ENCODE measurements at places on chromosomes 1 and 21.

GRCh38 chr1:57324388-57324787 is 99.5 kb downstream of the DAB1 start:
- no peak for DNase-seq

DNA sequence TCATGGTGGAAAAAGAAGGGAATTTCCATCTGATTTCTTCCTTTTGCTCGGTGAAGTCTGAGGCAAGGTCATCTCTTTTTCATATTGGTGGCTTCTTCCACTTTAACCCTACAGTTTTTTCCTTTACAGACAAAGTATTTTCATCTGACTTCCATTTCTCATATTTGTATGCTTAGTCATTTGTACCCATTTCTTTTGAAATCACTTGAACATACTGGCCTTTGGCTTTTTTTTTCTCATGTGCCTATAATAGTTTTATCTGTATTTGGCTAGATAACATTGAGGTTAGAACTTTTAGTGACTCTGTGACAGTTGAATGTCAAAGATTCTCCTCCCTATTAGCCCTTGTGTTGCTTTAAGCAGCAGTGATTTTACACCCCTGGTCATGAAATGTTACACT is 27.7 kb downstream of the IL12RB2 start:
- no peak for DNase-seq

GRCh38 chr1:1229770-1230169 is 2.0 kb downstream of the SDF4 start:
- DNase-seq: no peak

- peak; percentile 14 for DNase-seq
Measured at GRCh38 chr1:162605225-162605927, 26.9 kb upstream of the DDR2 start.

- DNase-seq: no peak
Measured at GRCh38 chr21:46600978-46601377, 3.9 kb downstream of the S100B start.

GRCh38 chr1:93489756-93490155 is 41.8 kb downstream of the FNBP1L start:
- DNase-seq: no peak

DNA sequence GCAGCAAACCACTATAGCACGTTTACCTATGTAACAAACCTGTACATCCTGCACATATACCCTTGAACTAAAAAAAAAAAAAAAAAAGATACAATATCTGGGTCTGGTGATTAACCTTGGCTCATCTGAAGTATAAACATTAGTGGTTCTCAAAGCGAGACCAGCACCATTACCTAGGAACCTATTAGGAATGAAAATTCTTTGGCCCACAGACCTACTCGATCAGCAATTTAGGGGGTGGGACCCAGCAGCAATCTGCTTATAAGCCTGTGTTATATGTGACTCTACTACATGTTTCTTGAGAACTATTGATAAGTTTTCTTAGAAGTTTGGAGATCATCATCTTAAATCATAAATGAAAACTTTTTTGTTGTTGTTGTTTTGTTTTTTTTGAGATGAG is 9.7 kb upstream of the SPATA1 start:
- DNase-seq: no peak

GRCh38 chr1:78839704-78840277 is 166.7 kb downstream of the ADGRL4 start:
- peak; percentile 56 for DNase-seq

DNA sequence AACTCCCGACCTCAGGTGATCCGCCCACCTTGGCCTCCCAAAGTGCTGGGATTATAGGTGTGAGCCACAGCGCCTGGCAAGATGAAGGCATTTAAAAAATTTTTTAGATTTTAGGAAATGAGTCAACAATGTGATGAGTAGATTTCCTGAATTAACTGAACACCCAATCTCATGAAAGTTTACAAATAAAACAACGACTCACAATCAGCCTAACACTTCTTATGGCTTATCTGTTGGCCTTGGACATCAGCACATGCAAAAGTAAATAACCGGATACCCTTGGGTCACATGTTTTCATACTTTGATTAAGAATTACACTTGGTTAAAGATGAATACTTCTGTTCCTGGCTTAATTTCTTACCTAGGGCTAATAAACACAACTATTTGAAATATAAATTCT is 3.0 kb downstream of the GNG12 start:
- no peak for DNase-seq

DNA sequence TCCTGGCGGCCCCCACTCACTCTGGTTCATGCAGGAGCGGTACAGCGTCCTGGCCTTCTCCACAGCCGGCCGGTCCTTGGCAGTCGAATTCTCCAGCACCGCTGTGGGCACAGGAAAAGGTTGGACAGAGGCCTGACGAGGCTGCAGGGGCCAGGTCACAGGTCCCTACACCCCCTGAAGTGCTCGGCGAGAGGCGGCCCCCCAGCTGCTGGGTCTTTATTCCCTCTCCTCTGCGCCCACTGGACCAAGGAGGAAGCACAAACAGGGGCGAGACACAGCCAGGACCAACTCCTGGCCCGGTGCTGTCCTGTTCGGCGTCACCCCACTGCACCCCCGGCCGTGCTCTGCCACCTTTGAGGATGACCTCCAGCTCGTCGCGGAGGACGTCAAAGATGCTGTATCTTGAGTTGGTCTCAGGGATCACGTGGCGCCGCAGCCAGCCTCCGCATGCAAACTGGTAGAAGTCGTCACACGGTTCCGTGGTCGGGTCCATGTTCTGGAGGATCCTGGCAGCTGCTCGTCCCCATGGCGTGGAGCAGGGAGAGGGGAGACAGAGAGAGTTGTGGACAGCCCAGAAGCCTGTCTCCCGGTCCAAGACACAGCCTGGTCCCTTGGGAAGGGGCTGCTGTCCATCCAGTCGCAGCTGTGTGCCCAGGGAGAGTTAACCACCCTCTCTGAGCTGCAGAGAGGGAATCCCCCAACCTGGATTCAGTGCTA is 22.9 kb downstream of the PRXL2B start:
- DNase-seq: no peak

GRCh38 chr1:239250353-239251035 is 135.9 kb upstream of the CHRM3 start:
- no peak for DNase-seq

DNA sequence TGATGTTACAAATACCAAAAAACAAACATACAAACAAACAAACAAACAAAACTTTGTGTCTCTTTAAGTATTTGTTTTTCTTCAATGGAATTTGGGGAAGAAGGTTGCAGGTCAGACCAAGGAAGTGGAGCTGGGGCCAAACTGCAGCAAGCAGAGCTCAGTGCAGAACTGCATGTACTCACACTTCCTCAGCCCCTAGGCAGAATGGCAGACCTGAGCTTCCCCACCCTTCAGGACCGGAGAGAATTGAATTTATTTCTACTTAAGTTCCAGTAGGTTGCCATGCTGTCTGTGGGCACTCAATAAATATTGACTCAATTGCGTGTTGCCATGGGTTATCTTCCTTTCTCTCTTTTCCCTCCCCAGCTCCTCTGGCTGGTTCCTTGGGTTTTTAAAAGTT is 173.6 kb downstream of the PTGER3 start:
- DNase-seq: no peak

GRCh38 chr21:23881783-23882182 is 1725.5 kb downstream of the MRPL39 start:
- no peak for DNase-seq

- no peak for DNase-seq
Measured at GRCh38 chr1:12450090-12450755, 167.8 kb downstream of the DHRS3 start.

DNA sequence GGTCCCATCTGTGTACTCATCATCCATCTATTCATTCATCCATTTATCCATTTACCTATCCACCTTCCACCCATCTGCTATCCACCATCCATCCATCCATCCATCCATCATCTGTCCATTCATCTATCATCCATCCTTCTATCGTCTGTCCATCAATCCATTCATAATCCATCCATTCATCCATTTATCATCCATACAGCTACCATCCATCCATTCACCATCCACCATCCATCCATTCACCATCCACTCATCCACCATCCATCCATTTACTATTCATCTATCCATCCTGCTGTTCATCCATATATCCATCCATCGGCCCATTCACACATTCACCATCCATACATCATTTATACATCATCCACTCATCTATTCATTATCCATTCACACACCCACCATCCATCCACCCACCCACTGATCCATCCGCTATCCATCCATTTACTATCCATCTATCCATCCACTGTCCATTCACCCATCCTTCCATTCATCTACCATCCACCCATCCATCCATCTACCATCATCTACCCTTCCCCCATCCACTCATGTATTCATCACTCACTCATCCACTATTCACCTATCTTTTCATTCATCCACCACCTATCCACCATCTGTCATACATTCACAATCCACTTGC is 96.4 kb downstream of the TRIM11 start:
- DNase-seq: no peak

DNA sequence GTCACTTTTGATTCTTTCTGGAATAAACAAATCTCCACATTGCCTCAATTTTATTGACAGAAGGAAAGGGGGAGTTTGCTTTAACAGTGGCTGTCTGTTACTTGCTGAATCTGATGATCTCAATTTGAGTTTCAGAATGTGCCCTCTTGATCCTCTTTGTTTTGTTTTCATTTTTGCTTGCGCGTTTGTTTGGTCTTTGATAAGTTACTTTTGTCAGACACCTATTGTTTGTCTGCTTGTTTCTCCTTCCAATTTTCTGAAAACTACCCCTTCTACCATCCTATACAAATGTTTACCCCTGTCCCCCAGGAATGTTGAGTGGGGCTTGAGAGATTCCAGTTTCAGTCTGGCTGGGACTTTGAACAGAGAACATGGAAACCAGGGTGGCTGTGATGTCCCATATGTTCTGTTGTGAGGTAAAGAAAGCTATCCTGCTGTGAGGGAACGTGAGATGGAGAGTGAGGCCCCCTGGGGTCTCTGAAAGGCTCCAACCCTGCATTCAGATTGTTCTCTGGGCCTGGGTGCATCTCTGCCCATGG is 11.8 kb upstream of the XCL2 start:
- no peak for DNase-seq

GRCh38 chr1:3529099-3529729 is 74.7 kb downstream of the ARHGEF16 start:
- DNase-seq: no peak

- DNase-seq: no peak
Measured at GRCh38 chr1:201294876-201295275, 11.6 kb downstream of the PKP1 start.

DNA sequence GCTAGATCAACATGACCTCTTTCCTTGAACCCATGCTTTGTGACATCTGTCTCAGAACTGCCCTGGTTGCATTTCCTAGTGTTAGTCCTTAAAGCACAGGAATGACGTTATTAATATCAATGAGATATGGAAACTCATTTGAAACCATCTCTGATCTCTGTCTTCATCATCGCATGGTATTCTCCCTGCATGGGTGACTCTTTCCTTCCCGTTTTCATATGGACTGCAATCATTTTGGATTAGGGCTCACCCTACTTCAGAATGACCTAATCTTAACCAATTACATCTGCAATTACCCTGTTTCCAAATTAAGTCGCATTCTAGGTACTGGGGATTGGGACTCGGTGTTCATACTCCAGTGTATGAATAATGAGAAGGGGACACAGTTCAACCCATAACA is 41.7 kb upstream of the DISC1 start:
- no peak for DNase-seq

DNA sequence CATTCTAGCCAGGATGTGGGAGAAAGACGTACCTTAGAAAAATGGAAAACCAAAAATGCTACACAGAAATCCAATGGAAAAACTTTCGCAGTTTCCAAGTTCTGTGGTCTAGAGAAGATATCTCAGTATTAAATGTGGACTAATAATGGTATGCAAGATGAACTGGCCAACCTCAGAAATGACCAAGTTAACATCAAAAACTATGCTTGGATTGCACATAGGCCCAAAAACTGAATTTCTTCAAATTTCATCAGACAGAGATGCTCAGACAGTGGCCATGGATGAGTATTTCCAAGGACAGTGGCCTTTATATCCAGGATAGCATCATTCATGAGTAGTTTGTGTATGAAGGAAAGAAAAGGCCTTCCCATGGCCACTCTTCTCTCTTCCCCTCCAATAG is 132.2 kb downstream of the TIAM1 start:
- DNase-seq: no peak

GRCh38 chr1:17067069-17067426 is 13.2 kb upstream of the SDHB start:
- DNase-seq: no peak

DNA sequence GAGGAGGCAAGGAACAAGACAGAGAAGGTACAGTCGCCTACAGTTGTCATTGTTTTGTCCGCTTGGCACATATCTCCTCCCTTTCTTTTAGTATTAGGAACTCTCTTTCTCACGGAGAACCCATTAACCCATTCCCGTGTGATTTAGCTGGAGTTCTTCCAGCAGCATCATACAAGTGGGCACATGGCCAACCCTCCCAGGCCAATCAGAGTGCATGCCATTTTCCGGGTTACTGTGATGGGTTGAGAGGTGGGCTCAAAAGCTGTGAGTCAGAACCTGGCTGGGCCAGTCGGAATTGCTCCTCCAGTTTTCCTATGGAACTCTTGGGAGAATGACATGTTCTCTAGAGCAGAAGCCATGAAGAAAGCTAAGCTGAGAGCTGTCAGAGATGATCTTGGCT is 83.1 kb upstream of the SOD1 start:
- no peak for DNase-seq

DNA sequence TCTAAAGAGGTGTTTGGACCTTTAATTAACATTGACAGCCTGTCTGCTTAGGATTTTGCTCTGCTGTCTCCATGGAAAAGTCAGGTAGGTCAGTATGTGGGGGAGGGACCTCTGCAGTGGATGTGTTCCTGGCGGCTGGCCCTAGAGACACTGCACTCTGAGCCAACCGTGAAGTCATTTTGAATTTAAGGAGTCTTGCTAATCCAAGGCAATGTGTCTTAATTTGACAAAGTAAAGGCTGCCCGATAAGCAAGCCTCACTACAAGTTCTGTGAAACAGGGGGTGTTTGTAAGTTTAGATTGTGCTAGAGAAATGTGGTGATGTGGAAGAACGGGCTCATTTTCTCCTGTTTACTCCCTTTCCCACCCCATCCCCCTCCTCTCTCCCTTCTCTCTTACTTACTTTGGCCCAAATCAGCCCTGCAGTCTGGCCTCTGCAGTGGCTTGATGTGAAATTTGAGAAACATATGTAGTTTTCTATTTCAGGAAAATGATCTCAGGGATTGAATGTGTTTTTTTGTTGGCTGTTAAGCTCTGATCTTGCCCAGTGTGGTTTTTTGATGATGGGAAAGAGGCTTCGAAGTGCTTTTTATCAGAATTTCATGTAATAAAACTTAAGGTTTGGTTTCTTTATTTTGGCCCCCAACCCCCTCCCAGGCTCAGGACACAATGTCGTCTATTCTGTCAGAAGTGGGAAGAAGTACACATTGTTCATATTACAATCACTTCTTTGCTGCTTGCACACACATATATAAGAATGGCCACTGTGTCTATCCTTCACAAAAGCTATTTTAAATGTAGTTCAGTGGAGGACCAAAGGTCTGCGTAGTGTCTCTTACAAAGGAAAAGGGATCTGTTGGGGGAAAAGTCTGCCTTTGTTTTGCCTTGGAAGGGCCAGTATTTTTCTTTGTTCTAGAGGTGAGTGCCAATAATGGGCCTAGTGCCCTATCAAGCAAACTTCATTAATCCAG is 96.6 kb downstream of the FGGY start:
- DNase-seq: peak; percentile 62

Measured in kidney glomerular epithelial cell (primary cell).